Stimulated activated CD8-positive, alpha-beta memory T cell treated with anti-CD3 and anti-CD28 coated beads, Interleukin-12 subunit alpha, Interleukin-12 subunit beta, amount 100 ng/mL, for 1 hour (primary cell): ENCODE measurements at places on chromosomes 7 and 10.

DNA sequence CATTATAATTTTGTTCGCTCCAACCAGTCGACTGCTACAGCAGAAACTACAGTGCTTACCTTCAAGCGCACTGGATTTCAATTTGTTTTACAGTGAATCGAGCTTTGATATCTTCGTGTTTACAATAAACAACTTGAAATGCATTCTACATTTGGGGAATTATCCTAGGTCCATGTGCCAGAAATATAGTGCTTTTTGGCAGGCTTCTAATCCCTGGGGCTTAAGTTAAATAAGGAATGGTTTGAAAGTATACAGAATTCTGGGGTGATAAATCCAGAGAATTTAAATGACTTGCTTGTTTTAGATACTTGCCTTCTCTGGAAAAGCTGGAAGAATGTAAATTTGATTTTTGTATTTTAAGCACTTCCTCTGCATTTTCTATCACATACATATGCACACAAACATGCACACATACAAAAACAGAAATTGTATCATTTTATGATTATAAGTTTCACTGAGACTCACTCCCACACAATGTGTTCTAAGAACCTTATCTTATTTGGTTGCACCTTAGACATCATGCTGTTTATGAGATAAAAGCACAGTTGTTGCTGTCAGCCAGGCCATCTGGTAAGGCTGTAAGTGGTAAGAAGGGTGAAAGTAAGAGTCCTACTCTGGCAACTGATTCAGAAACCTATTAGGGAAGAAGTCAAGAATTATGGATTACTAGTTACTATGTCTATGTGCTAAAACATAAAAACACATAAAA, 347.2 kb upstream of the KCND2 start:
- no peak for DNase-seq

GRCh38 chr10:120580918-120581895, 124.2 kb downstream of the PLPP4 start:
- no peak for DNase-seq

DNA sequence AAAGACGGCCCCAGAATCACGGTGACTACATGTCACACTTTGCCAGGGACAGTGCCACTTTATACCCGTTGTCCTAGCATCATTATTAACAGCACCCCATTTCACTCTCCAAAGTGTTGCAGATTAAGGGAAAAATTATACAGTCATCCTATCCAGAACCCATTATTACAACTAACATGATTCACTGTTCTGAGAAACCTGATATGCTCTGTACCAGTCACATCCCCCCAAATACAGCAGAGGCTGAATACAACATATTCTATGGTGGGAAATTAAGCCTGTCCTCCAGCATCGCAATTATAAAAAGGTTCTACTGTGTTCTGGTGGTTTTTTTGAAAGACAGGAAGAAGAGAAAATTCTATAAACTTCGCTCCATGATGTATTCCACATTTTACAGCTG, 162.1 kb downstream of the JAZF1 start:
- DNase-seq = no peak

GRCh38 chr7:106243893-106244292, 40.9 kb downstream of the NAMPT start:
- no peak for DNase-seq

- no peak for DNase-seq
Observed at GRCh38 chr10:19839552-19839951, 23.3 kb downstream of the PLXDC2 start.

GRCh38 chr7:17934612-17935240, 5.6 kb downstream of the SNX13 start:
- DNase-seq = no peak

DNA sequence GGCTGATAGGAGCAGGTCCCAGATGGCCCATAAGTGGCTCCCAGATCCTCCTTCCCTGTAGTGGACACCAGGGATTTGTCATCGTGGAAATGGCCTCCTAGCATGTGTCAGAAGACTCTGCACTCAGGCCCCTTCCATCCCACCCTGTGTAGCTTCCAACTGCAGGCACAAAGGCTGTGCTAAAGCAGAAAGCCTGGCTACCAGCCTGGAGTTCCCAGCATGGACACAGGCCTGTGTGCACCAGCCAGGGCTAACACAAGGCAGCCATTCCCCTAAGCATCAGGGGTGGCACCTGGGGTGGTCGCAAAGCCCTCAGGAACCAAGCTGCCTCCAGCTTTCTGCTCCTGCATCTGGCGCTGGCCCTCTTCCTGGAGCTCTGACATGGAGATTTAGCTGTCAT, 4.5 kb upstream of the CAMK2B start:
- DNase-seq = no peak

DNA sequence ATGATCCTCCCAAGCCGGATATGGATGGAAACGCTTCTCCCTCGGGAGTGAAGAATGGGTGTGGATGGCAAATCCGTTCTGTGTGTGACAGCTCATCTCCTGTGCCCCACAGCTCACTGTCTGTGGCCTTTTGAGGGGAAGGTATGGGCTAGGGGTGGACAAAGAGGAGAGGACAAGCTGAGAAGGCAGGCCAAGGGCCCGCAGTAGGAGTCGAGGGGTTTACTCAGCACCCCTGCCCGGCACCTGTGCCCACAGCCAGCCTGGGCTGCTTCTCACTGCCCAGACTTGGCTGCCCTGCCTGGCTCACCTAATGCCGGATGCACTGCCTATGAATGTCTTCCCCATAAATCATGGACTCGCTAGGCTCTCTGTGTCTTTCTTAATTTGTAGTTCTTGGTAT, 503.8 kb downstream of the TCERG1L start:
- no peak for DNase-seq

- no peak for DNase-seq
Observed at GRCh38 chr10:116952729-116953128, 52.3 kb downstream of the SHTN1 start.

DNA sequence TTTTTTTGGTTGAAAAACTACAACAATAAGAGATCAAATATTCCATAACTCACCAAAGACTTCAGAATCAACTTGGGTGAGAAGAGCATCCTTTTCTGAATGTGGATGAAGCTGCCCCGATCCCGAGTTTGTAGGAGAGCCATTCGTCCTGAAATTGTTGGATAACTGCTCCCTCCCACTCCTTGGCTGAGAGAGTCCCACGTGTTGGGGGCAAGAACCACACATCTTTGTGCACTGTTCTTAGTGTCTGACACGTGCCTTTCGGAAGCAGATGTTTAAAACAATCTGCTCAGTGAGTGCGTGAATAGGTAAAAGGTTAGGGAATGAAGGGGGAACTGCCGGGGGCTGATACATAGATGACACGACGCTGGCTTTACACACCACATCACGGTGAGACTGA, 575.7 kb downstream of the PTPRN2 start:
- no peak for DNase-seq

DNA sequence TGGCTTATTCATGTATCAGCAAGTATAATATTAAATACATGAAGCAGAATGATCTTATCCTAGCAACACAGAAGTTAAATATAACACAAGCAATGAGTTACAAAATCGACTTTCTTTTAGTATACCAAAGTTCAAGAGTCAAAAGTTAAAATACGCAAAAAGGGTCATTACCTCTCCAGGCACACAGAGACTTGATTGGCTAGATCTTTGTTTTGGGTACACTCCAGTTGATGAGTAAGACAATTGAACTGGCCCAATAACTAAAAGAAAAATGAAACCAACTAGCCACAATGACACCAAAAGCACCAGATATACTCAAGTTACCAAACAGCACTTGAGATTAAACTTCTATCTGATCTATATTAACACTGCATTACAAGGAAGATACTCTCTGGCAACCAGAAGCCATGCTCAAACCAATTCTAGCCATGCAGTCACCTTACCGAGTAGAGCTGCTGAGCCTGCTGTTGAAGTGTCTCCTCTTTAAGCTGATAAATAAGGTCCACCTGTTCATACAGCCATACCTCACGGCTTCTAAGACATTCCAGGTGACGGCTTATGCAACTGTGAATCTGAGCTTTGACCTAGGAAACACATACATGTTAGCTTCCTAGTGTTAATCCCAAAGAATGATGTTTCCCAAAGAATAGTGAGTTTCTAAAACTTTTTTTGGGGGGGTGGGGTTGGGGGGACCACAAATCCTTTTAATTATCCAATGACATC, 15.6 kb downstream of the NCOA4 start:
- no peak for DNase-seq

- no peak for DNase-seq
Observed at GRCh38 chr10:127910464-127910770, 3.5 kb downstream of the PTPRE start.

DNA sequence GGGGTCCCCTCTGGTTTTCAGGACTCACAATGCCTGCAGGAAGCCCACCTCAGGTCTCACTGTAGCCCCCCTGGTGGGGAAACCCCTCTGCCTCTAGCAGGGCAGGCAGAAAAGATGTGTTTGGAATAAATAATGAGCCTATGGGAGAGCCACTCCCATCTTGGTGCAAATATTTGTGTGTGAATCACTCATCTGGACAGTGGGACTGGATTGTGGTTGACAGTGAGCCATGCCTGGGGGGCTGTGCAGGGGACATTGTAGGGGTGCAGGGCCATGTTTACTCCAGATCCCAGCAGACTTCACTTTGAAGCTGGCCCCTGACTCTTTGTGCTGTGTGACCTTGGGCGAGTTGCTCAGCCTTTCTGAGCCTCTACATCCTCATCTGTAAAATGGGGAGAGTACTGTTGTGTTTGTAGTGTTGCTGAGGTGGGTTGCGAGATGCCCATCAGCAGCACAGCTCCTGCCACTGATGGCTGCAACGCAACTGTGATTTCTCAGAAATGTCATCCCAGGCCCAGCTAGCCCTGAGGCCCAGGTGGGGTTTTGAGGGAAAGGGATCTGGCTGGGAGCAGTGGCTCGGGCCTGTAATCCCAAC, 20.7 kb downstream of the GTF2IRD1 start:
- no peak for DNase-seq

- DNase-seq = no peak
Observed at GRCh38 chr10:114223066-114223465, 16.0 kb upstream of the VWA2 start.

DNA sequence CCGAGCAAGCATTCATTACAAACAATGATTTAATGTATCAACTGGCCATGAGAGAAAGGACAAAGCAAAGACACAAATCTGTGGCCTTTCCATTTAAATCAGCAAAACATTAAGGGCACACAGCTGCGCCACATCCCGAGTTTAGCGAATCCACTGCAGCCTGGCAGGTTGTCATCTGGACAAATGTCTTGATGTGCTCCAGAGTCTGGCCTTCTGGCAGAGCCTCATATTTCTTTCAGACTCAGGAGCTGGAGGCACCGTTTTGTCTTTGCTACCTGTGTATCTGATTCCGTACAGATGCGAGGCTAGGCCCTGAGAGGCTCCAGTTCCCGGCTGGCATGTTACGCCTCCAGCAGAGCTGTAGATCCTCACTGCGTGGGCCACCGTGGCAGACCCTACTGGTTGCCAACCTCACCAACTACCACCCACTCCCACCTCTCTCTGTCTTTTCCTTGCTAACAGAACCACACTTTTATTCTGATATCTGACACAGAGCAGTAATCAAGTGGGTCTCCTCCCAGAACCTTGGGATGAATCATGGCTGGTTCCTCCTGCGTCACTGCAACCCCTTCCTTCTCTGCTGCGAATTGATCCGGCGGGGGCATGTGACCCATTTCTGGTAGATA, 40.9 kb upstream of the EFCAB10 start:
- DNase-seq = no peak

DNA sequence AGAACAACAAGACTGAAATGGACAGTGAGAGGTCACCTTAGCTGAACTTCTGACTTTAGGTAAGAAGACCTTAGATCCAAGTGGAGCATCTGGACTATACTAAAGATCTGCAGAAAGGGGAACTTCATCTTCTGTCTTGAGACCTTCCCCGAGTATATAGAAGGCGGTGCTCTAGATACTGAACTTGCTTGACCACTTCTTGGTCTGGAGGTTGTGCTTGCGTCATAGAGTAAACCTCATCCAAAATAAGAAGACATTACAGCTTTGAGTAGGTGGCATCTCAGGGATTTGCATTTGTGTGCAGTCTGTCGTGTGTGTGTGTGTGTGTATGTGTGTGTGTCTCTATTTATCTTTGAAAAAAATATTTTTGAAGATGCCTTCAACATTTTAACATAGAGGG, 157.5 kb downstream of the CHN2 start:
- DNase-seq = no peak

DNA sequence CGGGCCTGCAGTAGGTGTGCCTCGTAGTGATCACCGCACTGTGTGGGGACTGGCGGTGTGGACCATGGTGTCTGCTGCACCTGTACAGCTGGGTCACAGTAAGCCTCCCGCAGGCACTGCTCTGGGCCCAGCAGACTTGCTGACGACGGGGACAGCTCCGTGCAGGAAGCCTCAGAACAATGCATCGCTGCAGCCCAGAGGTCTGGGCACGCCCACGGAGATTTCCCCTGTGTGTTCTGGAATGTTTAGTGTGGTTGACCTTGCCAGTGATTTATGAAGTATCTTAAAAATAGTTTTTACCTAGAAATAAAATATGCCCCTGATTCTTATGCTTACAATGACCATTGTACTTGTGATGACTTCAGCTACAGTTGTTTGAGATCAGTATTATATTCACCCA, 59.1 kb upstream of the ZNF32 start:
- DNase-seq = no peak

- no peak for DNase-seq
Observed at GRCh38 chr10:24039897-24040296, 169.0 kb upstream of the KIAA1217 start.

- no peak for DNase-seq
Observed at GRCh38 chr10:58044072-58044471, 223.6 kb downstream of the IPMK start.

- no peak for DNase-seq
Observed at GRCh38 chr7:136150311-136150710, 173.2 kb upstream of the MTPN start.

DNA sequence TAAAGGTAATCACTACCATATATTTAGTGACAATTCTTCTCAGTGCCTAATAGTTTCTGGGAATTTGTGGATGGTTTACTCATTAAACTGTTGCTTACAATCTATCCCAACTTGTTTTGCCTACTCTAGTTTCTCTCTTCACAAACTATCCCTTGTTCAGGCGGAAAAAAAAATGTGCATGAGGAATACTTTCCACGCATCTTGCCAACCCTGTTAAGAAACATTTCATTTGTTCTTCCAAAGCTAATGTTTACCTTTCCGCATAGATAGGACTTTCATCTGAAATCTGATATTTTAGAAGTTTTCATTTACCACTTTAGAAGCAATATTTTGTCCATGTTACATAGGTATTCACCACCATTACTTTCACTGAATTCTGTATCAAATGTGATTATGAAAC, 191.9 kb downstream of the MDFIC start:
- no peak for DNase-seq
